NCI-H1694 treated with DMSO at 0.1 percent for 48 hours (cell line): ENCODE measurements at places on chromosomes 11 and 22.

DNA sequence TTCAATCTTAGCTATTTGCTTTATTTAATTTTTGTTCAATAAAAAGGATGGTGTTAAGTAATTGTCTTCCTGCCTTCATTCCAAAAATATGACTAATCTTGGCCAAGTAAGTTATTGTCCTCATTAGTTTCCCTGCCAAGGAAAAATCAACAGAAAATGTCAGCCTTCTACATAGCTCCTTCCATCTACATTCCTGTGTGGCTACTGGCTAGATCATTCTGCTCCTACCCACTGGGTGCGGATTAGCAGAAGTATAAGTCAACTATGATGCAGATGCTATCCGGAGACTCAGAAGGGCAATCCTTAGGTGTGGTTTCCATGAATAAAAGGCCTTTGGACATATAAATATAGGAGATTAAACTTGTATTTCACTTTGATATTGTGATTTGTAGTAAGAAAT, 154.4 kb downstream of the SBF2 start:
- no peak for DNase-seq

- DNase-seq = no peak
Observed at GRCh38 chr11:14314127-14314526, 44.9 kb downstream of the RRAS2 start.

- no peak for DNase-seq
Observed at GRCh38 chr11:79189601-79190000, 251.2 kb downstream of the TENM4 start.

DNA sequence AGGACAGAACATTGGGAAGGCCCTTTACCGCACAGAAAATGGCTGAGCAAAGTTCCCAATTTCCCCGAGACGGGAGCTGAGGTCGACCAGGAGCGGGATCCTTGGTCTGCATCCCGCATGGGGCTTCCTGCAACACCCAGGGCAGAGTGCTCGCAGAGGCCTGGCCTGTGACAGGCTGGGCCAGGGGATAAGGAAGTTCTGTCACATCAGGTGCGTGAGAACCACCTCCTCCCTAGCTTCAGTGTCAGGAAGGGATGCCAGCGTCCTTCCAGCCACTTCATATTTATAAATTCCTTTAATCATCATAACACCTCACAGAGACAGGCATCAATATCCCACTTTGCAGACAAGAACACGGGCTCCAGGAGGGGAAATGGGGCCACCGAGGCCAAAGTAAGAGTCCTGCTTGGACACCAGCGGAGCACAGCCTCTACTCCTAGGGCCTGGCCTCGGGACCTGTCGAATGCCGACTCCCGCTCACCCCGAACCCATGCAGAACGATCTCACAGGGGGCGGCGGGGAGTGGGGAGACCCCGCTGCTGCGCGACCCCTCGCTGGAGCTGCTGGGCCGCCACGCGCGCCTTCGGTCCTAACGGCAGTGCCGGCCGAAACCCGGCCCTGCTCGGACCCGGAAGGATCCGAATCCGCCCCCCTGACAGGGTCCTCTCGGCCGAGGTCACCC, 532 bp downstream of the BET1L start:
- DNase-seq = no peak

GRCh38 chr11:104738918-104739317, 159.3 kb downstream of the CASP12 start:
- no peak for DNase-seq

GRCh38 chr11:64064374-64065140, 28.8 kb downstream of the FLRT1 start:
- no peak for DNase-seq

GRCh38 chr11:85844439-85845123, 10.6 kb upstream of the CCDC83 start:
- DNase-seq = no peak

DNA sequence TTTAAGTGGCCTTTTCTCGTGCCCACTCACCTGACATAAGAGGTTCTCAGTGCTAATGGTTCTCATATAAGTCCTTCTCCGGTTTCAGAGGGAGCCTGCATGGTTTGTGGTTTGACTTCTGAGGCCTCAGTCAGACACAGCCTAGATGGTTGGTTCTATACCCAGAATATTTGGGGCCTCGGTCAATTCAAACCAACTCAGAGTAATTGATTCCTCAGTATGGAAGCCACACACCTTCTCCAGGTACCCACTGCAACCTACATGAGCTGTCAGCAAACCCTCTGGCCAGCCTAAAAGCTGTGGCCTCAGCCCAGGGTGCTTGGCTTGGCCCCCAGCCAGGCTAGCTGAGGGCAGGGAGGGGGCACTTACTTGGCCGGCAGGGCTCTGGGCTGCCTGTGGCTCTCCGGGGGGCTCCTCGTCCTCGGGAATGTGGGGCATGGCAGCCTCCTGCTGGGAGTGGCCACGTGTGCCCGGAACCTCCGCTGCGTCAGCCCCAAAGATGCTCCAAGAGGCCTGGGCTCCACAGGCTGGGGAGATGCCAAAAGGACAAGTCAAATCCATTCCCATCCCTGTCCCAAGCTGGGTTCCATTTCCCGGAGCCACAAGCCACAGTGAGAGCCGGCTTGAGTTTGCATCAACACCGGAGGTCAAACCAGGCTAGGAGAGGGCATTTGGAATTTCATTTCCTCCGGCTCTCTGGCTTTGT, 41.7 kb downstream of the IRAG1 start:
- no peak for DNase-seq

GRCh38 chr22:45506816-45507360, 4.2 kb downstream of the FBLN1 start:
- no peak for DNase-seq

- no peak for DNase-seq
Observed at GRCh38 chr22:33605221-33605620, 315.1 kb downstream of the LARGE1 start.

DNA sequence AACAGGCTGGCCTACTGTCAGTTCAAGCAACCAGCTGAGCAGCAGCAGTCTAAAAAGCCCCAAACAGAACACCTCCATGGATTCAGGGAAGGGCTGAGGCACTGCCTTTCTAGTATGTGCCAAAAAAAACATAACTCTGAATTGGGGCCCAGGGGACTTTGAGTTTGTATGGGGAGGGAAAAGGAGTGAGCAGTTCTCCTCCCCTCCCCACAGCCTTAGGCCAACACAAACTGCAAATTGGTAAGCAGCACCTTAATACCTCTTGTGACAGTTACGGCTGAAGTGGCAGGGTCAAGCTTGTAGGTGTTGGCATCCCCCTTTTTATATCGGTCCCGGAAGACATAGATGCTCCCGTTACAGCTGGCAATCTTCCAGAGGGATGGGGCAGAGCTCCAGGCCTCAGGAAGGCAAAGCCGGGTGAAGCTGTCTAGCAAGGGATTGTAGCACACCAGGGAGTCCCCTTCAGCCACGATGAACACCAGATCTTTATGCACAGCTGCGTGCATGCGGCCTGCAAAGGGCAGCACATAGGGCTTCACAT, 6.0 kb downstream of the KBTBD4 start:
- no peak for DNase-seq

GRCh38 chr11:5239046-5239445, 4.8 kb upstream of the HBD start:
- DNase-seq = no peak

DNA sequence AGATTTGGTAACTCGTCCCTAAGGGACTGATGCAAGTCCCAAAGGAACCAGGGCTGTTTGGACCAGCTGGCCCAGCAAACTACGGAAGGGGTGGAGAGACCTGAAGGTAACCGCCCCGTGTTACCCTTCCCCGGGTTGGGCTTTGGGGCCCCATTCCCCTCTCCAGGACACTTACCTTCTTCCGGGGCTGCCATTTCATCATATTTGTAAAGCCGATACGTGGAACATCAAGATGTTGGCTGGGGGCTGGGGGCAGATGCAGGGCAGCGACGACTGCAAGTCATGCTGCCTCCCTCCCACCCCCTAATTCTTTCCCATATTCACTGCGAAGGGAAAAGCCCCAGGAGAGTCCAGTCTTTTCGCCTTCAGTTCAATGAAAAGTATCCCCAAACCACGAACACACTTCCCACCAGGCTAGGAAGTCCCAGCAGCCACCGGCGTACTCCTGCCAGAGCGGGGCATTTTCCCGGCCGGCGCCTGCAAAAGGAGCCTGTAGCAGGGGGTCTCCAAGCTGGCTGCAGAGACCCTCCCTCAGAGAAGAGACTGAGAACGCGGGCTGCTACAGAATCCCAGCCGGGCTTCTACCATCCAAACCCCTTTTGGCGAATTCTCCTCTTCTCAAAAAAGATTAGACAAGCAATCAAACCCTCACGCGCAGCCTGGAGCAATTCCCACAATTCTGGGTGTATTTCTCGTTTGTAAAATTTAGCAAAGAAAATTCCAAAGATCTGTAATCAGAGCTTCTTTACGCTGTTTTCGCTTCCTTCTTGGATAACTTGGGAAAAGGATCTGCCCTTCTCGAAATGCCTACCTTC, 236.7 kb downstream of the TTC28 start:
- no peak for DNase-seq

GRCh38 chr11:134837887-134838232, 425.8 kb upstream of the B3GAT1 start:
- DNase-seq = no peak

GRCh38 chr22:32226326-32227104, 21.6 kb upstream of the RFPL2 start:
- no peak for DNase-seq

DNA sequence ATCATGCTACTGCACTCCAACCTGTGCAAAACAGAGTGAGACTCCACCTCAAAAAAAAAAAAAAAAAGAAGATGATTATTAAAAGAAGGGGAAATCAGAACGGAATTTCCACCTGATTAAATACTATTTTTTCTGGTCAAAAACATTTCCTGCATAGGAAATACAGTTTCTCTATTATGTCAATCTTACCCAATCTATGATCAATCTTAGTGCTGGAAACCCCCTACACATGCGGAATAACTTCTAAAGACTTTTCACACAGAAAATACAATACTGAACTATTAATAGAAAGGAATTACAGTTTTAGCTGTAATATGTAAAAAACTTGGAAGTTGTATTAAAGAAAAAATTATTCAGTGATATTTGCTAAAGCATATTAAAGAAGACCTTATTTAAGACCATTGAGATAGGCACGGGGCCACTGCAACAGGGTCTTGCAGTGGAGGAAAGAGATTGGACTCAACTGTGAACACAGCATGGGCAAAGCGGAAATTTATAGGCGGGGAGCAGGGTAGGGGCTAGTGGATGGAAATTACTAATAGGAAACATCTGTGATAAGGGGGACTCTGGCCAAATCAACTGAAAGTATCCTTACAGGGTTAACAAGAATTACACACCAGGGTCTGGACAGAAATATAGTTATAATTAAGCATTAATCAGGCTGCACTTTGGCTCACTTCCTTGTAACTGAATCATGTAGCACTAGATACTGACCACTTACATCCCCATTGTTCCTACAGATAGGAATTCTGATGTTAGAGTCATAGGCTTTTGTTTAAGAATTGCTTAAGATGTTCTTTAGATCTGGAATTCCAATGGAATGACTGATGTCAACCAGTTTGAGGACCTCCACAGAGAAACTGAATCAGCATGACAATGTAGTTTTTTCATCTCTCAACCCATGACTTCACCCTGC, 411.5 kb upstream of the DDI1 start:
- DNase-seq = no peak
